ENCODE measurements at places on chromosomes 11 and 22.

DNA sequence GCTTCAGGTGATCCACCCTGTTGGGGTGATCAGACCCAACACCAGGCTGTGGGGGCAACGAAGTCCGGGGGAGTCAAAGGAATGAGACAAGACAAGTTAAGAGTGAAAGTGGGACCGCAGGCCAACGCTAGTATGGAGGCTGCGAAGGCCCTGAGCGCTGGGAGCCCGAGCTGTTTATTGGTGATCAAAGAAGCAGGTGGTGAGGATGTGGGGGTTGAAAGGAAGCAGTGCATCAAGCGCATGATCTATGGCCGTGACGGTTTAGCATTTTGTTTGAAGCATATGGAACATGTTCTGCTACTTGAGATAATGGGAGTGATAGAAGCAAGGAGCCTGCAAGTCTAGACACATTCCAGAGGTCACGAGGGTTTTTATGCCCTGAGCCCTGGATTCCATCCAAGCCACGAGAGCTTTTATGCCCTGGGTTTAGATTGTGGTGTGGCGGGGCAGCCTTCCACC is 49.5 kb downstream of the MCHR1 start:
- DNase-seq, result peak; percentile 51

GRCh38 chr22:40469181-40469580 is 98.8 kb downstream of the SGSM3 start:
- DNase-seq, result no peak

GRCh38 chr11:122094836-122095235 is 21.2 kb downstream of the BLID start:
- DNase-seq, result no peak

- no peak for DNase-seq
Measured at GRCh38 chr11:112042161-112042960, 17.2 kb downstream of the DLAT start.

DNA sequence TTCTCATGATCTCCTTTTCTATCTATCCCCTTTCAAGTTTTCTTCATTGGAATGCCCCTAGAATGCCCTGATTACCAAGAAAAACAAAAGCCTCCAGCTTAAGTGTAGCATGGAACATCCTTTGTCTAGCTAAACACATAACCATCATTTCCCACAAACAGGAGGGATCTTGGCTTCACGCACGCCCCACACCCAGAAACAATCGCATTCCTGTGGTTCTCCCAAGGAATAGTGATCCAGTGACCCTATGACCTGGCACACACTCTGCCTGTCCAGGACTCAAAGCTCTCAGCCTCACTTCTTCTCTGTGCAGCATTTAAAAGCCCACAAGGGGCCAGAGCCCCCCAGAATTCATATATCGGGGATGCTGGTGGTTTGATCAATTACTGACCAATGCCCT is 9.3 kb upstream of the POU2AF1 start:
- no peak for DNase-seq

GRCh38 chr11:4044976-4045646 is 49.5 kb upstream of the RRM1 start:
- DNase-seq, result no peak

DNA sequence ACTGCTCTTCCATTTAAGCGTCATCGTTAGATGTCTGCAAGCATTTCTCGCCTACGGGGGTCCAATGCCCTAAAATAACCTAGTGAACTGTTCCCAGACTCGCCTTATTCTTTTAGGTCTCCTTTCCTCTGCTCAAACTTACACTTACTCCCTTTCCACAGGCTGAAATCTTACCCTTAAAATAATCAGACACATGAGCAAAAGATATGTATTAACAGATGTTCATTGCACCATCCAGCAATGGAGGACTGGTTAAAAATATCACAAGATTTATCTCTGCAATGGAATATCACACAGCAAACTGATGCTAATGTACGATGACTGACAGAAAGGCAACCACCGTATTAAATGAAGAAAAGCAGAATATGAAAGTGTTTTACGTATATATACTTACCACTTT is 1.6 kb upstream of the CSTF3 start:
- DNase-seq, result no peak

DNA sequence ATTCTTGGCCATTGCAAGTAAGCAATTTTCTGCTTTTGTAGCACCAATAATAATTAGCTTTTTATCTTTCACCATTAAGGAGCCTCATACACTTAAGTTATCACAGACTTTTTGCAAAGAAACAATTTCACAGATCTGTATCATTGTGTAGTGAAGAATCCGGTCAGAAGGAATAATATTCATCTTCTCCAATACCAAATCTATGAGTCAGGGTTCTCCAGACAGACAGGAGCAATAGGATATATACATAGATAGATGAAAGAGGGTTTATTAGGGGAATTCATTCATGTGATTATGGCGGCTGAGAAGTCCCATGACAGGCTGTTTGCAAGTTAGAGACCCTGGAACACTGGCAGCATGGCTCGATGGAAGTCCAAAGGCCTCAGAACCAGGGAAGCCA is 82.9 kb upstream of the UBASH3B start:
- DNase-seq, result no peak

DNA sequence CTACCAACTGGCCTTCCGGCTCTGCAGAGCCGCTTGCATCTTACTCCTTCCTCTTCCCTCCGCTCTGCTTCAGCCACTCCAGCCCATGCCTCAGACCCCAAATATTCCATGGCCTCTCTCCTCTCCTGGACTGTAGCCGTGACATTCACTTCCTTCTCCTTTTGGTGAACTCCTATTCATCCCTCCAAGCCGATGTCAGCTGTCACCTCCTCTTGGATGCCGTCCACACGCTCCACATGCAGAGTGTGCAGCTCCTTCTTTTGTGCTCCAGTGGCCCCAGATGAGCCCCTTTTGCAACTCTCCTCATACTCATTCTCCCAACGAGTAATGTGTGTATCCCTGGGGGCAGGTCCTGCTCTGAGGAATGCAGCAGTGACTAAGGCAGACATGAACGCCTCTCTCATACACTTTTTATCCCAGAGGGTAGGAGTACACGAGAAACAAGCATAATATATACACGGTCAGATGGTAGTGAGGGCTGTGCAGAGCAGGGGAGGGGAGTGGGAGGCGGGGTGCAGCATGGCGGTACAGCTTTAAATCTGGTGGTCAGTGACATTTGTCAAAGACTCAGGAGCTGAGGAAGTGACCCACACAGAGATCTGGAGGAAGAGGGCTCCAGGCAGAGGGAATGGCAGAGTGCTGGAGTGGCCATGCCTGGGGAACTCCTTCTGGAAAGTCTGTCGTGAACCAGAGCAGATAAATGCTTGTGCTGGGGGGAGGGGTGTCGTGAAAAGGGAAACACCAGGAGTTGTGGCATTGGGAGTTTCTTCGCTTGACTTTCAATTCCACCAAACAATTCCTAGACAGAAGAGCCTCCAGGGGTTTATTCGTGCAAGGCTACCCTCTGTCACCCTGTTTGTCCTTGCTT is 83.8 kb upstream of the ATXN10 start:
- no peak for DNase-seq

GRCh38 chr11:14414470-14415461 is 55.8 kb upstream of the RRAS2 start:
- peak; percentile 48 for DNase-seq

DNA sequence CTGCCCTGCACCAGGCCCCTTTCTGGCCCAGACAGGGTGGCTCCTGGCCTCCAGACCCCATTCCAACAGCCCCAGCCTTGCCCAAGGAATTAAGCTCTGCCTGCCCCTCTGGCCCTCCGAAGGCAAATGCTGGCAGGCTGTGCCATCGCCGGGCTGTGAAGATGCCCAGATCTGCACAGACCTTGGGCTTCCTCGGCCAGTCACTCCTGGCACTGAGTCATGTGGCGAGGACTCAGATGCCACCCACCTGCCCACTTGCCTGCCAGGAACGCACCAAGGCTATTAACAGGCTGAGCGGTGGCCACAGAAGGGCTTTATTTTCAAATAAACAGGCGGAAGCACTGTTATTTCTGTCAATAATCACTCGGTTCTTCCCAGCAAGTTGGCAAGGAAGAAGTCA is 50.3 kb upstream of the TTLL12 start:
- DNase-seq, result no peak

DNA sequence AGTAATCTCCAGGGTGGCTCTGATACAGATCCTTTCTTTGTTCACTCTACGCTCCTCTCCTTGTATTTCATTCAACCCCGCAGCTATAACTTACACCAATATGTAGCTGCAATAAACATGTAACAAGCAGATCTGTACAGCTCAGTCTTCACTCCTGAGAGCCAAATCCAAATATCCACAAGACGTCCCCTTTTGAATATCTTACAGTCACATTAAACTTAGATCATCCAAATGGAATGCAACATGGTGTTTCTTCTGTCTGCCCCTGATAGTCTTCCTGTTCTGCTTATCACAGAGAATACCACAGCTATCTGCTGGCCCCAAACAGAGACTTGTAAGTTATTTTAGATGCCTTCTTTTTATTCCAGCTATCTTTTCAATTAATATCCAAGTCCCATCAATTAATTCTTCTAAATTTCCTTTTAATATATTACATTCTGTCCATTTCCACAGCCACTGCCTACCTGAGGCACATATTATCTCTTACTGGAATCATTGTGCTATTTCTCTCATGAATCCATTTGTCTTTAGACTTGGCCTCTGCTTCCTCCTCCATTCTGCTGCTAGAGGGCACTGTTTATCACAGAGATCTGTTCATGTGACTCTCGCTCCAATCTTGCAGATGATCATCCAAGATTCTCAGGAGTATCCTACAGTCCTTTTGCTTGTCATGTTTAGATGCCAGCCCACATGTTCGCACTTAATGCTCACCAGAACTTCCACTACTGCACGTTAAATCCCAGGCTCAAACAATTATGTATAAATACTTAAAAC is 908.6 kb downstream of the NTM start:
- no peak for DNase-seq

- DNase-seq, result no peak
Measured at GRCh38 chr11:10080138-10080537, 213.9 kb downstream of the SBF2 start.

- no peak for DNase-seq
Measured at GRCh38 chr11:47107744-47108143, 68.9 kb downstream of the ARFGAP2 start.

- DNase-seq, result no peak
Measured at GRCh38 chr22:42947211-42947990, 67.5 kb downstream of the PACSIN2 start.

GRCh38 chr11:47587723-47588326 is 1.3 kb downstream of the FAM180B start:
- no peak for DNase-seq

- DNase-seq, result no peak
Measured at GRCh38 chr11:64919627-64920026, 2.6 kb upstream of the ATG2A start.

DNA sequence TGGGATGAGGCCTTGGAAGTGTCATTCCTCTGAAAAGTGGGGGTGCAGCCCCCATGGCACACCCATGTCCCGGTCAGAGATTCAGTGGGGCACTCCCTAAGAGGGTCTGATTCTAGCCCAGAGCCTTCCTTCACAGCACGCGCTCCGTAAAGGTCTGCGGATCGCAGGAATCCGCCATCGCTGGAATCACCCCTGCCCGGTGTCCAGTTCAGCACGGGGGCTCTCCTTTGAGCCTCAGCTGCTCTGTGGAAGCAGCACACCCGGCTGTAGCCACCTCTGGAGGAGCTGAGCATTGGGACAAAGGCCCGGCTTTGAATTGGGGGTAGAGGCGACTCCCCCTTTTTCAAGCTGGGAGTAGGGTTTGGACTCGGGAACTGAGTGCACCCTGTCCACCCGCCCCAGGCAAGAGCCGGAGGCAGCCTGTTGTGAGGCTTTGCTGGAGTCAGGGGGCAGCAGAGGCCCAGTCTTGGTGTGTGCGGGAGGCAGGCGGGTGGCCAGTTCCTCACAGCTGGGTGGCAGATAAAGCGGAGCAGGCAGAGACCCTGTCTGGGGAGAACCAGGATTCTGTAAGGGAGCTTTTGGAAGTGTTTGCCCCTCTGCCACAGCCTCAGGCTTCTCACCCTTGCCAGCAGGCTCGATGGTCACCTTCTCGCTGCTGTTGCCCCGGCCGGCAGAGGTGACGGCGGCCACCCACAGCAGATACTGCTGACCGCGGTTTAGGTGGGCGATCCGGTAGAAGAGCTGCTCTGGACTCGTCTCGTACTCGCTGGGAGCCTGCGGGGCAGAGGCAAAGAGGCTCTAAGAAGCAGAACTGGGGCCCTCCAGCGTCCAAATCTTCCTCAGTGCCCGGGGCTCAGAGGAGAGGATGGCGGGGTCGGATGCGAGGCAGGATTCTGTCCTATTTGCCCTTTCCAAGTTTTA is 115.9 kb downstream of the CEP164 start:
- no peak for DNase-seq

- DNase-seq, result no peak
Measured at GRCh38 chr11:85809191-85809590, 1.8 kb downstream of the SYTL2 start.

GRCh38 chr11:72088076-72088808 is 7.6 kb downstream of the LRRC51 start:
- DNase-seq, result no peak

DNA sequence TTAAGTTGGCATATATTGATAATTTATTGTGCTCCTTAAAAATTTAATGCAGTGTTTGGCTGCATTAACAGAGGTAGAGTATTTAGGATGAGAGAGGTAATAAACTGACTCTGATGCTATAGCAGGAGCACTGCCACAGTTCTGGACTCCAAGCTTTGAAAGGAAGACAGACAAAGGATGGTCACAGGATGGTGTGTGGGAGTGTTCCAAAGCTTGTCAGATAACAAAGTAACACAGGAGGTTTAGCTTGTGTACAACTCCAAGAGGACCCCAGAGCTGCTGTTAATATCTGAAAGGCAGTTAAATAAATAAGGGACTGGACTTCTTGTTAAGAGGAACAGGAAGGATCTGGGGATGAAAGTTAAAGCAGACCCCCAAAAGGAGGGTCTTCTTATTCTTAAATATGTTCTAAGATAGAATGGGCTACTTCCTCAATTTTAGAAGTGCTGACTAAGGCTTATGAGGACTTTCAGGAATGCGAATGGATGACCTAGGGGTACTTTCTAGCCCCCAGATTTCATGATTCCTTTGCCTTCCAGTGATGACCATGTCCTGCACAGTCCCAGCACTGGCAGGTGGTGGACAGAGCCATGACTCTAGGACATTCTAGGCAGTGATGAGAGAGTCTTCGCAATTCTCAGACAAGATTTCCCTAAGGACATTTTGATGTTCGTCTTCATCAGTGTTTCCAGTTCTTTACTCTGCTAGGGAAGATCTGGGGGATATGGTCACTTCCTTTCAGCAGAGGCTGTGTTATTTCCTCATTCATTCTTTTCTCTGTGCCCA is 149.1 kb upstream of the RASSF10 start:
- DNase-seq, result no peak

- DNase-seq, result no peak
Measured at GRCh38 chr11:73260127-73260457, 12.0 kb upstream of the P2RY6 start.

GRCh38 chr11:34154059-34154875 is 48.8 kb downstream of the NAT10 start:
- no peak for DNase-seq
